ENCODE measurements at places on chromosomes 3 and 15.

- DNase-seq = no peak
These were observed 12.3 kb downstream of the HCLS1 start for GRCh38 chr3:121648219-121648958.

DNA sequence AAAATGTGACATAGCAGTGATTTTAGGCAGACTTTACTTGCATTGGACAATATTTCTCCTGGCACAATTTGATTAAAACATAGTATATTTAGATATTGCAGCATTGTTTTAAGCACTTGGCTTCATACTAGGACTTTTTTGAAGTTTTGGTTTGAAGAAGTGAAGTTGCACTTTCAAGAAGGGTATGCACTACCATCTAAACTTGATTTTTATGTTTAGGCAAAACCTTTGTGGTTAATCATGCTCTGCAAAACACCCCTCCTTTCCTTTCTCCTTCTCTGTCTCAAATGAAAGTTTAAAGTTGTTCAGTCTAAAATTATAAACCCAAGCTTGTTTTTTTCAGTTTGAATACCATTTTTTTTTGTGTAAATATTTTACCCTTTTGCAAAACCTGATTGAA lies 173.8 kb downstream of the TCF12 start:
- DNase-seq = no peak

- no peak for DNase-seq
These were observed 201.0 kb upstream of the FEZF2 start for GRCh38 chr3:62574266-62574898.

DNA sequence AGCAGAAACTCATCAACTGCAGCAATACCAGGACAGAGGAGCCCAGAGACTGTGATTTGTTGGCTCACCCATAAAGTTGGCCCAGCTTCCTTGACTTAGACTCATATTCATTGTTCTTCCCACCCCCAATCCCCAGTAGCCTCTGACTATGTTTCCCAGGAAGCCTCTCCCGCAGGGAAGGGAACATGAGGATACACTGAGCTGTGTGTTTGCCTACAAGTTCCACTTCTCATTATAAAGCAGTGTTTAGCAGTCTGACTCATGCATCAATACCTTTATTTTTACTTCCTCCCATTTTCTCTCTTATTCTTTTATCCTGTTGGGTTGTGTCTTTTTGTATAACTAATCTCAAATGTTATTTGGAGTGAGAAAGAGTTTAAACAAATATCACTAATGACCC lies 111.6 kb upstream of the PHLDB2 start:
- DNase-seq = no peak

DNA sequence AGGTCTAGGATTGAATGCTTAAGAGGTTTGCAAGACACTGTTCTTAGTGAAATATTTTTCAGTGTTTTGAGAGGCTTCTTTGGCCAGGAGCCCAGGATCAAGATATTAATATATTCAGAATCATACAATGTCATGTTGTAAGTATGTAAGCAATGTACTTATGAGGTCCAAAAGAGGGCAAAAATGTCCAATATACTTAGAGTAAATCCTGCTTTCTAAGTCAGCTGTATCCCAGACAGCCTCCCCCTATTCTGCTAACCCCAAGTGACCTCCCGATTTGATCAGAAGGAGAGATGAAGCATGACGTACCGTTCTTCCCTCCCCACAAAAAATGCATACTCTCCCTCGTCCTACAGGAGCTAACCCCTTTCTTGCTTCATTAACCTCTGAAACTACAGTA lies 70.9 kb downstream of the CHAC1 start:
- no peak for DNase-seq

- DNase-seq = no peak
These were observed 80.9 kb downstream of the RPLP1 start for GRCh38 chr15:69533522-69533921.

DNA sequence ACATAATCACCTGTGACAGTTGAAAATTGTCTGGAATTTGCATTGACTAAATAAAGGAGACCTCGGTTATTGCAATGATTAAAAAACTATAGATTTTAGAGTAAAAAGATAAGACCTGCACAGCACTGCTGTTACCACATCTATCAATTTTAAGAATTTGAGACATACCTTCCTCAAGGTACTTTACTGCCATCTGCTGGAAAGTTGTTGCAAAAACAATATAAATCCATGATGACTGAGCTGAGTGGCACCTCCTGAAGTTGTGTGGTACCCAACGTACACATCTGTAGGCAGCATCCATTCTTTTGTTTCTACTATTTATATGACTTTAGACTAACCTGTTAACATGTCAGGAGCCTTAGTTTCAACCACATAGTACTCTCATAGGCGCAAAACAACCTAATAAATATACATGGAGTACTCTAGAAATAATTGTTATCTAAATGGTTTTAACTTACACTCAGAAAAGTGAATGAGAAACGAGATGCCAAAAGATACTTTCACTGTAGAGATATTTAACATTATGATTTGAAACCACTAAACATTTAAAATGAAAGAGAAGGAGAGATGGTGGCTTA lies 106.7 kb downstream of the GHSR start:
- DNase-seq = peak; percentile 4

DNA sequence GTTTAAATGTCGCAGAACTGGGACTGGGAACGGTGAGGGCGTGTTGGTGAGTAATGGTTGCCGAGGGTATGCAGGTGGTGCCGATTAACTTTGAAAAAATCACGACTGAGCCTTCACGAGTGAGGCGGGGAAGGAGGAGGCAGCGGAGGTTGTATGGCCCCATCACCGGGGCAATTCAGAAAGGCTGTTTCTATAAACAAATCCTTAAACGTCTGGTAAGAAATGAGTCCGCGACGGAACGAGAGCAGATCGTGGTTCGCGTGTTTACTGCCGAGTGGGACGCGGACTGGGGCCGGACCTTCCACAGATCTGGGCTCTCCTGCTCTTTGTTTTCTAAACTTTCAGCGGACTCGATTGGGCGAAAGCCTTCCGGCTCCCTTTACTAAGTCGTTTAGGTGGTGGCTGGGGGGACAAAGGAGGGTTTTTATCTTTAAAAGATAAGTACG lies 2.7 kb downstream of the IGF1R start:
- DNase-seq = no peak

GRCh38 chr3:124014366-124014942 lies 22.5 kb upstream of the ROPN1 start:
- no peak for DNase-seq

- DNase-seq = no peak
These were observed 46.1 kb downstream of the BTD start for GRCh38 chr3:15647611-15648167.

- no peak for DNase-seq
These were observed 42.1 kb upstream of the RARB start for GRCh38 chr3:25385807-25386460.

DNA sequence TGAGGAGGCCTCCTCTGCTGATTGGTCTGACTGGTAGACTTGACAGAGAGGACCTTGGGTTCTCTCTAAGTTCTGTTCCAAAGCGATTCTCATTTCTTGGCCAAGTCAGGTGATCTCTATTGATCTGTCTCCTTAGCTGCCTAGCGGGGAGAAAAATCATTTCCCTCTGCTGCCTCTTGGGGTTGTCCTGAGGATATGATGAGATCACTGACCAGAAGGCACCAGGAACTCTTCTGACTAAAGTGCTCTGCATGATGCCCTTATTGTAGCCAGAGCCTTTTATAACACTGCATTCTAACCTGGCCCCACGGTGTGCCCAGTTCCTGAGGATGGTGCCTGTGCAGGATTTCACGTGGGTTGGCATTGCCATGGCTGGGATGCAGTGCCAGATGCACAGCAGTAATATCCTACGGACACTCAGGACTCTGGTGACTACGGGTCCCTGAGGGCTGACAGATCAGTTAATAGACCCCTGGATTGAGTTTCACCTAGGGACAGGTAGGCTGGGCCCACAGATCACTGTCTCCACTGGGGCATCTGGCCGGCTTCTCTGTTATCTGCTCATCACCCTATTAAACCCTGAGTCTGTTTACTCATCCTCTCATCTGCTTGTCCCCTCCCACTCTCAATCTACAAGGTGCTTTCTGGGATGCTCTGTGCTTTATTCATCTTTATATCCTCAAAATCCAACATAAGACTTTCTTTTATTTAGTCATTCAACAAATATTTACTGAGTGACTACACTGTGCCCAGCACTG lies 3.9 kb upstream of the HEG1 start:
- DNase-seq = no peak

- DNase-seq = no peak
These were observed 108.4 kb downstream of the SHQ1 start for GRCh38 chr3:72739531-72740466.

GRCh38 chr3:17670749-17671148 lies 71.7 kb downstream of the TBC1D5 start:
- no peak for DNase-seq

DNA sequence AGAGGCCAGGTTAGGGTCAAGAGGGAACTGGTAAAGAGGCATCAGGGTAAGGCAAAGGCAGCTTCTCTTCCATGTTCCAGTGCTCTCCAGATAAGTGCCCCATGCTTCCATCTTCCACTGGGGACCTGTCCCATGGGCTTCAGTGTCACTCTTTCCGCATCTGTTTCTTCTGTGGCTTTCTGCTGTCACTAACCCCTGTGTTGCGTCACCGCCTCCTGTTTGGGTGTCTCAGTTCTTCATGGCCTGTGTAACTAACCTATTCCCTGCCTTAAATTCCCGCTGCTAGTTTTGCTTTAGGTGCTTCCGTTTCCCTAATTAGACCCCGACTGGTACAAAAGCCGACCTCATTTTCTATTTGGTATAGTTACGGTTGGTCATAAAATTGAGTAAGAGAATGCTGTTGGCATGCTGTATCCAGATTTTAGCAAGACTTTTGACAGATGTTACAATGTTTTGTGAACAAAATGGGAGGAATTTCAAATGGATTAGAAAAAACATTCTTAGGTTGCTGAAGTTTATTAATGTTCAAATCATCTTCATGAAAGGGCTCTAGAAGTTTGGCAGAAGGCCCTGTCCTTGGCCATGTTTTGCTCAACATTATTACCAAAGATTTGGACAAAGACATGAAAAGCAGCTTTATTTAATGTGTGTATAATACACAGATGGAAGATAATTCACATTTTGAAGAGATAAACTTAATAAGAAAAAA lies 245.3 kb downstream of the BBX start:
- no peak for DNase-seq

DNA sequence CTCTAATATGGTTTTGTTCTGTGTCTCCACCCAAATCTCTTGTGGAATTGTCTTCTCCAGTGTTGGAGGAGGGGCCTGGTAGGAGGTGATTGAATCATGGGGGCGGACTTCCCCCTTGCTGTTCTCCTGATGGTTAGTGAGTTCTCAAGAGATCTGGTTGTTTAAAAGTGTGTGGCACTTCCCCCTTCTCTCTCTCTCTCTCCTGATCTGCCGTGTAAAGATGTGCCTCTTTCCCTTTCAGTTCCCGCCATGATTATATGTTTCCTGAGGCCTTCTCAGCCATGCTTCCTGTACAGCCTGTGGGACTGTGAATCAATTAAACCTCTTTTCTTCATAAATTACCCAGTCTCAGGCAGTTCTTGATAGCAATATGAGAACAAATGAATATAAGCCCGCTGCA lies 33.1 kb downstream of the RETNLB start:
- DNase-seq = no peak

GRCh38 chr3:171049861-171050444 lies 23.4 kb upstream of the SLC2A2 start:
- no peak for DNase-seq

- no peak for DNase-seq
These were observed 75.2 kb upstream of the ACKR4 start for GRCh38 chr3:132521901-132522300.

- no peak for DNase-seq
These were observed 386.6 kb upstream of the WNT5A start for GRCh38 chr3:55873523-55874254.

DNA sequence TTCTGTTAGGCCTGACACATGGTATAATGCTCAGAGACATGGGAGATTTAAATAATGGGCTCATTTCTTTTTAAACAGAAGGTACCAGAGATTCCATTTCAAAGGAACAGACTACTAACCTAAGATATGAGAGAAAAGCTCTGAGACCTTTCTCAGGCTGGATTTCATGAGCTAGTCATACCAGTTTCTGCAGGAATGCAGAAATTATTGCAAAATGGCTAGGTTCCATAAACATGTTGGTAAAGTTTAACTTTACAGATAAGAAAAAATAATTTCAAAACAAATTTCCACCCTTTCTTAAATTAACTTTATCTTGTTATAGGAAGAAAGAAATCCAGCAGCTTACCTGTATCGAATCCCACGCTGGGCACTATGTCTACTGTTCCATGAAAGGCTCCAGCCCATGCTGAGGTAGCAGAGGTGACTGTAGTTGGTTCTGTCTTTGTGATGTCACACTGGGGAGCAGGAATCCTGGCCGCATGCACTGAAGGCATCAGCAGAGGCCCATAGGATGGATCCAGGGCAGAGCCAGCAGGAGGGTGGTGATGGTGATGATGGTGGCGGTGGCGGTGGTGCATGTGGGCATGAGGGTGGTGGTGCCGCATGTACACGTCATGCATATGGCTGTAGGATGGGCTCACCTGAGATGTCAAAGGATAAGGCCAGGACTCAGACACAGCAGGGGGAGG lies 22.6 kb downstream of the VGLL3 start:
- DNase-seq = no peak

- DNase-seq = no peak
These were observed 103.5 kb downstream of the CHSY1 start for GRCh38 chr15:101148166-101148880.

All from cerebellar nuclear complex (tissue), 1 donor.